ENCODE measurements at places on chromosomes 5 and 9. TPM values are rescaled to one million over a fixed set of nuclear protein-coding genes. Genes with fewer than 3 reads are reported as not detected.

DNA sequence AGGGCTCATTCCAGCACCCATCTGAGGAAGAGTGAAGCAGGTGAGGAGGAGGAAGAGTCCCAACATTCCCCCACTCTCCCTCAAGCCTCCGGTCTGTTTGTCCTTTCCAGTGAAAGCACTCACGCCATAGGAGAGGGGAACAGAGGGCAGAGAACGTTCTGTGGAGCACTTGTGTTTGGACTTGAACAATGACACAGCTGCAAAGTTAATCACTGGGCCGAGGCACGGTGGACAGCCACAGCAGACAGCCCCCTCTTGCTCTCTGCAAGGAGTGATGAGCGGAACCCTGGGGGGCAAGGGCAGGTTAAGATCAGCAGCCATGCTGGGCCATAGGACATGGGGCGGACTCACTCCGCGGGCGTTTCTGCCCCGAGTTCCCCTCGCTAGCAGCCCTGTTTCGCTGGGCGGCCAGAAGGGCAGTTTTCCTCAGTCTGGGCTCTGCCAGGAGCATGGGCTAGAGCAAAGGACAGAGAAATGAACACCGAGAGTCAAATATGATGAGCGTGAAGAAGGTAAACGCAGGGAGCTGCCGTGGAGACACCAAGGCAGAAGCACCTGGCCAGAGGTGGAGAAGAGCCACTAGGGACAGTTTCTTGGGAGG is 185.7 kb downstream of the GAPVD1 start:
- no peaks in the 10 kb centered on the region for H3K27me3 ChIP-seq
- no peaks in the 10 kb centered on the region for H3K36me3 ChIP-seq
- no peak for DNase-seq
- H3K27ac ChIP-seq, result no peak overlapping the region
- no peaks in the 10 kb centered on the region for H3K4me1 ChIP-seq

The UIMC1 gene
- total RNA-seq, result 43.3 TPM

- no peak overlapping the region for H3K4me3 ChIP-seq
- no peaks in the 10 kb centered on the region for H3K4me1 ChIP-seq
- no peak for DNase-seq
- no peaks in the 10 kb centered on the region for H3K36me3 ChIP-seq
- H3K27me3 ChIP-seq, result no peaks in the 10 kb centered on the region
- no peak overlapping the region for H3K27ac ChIP-seq
These were observed 167.0 kb downstream of the TTC39B start for GRCh38 chr9:15140051-15140450.

DNA sequence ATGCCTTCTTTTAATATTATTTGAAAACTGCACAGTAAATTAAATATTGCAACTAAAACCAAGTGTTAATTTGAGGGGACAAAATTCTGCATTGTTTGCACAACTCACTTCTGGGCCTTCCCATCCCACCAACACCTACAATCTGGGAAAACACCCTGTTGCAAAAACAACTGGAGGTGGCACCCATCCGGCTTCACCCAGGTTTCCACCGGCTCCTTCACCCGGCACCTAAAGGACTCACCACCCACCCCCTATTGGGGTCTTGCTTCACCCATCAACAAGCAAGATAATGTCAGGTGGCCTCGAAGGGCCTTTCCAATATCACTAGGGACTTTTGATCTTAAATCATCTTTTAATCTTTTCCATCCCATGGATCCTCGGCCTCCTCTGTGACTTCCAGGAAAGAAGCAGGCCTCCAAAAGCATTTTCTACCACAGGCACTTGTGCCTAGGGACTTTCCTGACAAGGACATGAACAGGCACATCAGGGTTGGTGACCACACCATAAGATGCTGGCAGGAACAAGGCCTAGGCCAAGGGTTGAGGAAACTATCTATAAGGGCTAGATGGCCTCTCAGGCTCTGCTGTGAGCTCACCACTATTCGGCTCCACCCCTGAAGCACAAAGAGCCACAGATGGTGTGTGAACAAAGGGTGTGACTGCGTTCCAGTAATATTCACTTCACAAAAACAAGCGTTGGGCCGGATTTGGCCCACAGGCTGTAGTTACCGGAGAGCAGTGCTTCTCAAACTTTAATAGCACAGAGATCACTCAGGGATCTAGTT is 205.1 kb downstream of the AUH start:
- H3K36me3 ChIP-seq, result no peaks in the 10 kb centered on the region
- H3K27ac ChIP-seq, result no peak overlapping the region
- no peak overlapping the region for H3K4me3 ChIP-seq
- no peaks in the 10 kb centered on the region for H3K4me1 ChIP-seq
- DNase-seq, result no peak

The TAF1L gene
- not detected for total RNA-seq

DNA sequence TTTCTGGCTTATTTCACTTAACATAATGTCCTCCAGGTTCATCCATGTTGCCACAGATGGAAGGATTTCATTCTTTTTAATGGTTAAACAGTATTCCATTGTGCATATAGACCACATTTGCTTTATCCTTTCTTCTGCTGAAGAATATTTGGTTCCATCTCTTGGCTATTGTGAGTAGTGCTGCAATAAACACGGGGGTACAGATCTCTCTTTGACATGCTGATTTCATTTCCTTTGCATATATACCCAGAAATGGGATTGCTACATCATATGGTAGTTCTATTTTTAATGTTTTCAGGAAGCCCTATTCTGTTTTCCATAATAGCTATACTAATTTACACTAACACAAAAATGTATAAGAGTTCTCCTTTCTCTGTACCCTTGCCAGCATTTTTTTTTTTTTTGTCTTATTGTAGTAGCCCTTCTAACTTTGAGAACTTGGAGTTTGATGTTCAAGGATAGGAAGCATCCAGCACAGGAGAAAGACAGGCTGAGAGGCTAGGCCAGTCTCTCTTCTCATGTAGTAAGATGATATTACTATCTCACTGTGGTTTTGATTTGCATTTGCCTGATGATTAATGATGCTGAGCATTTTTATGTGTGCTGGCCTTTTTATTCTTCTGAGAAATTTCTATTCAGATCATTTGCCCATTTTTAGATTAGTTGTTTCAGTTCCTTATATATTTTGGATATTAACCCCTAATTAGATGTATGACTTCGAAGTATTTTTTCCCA is 592.2 kb upstream of the ZNF608 start:
- H3K36me3 ChIP-seq, result no peaks in the 10 kb centered on the region
- no peaks in the 10 kb centered on the region for H3K4me1 ChIP-seq
- DNase-seq, result no peak
- H3K27me3 ChIP-seq, result no peaks in the 10 kb centered on the region
- no peak overlapping the region for H3K27ac ChIP-seq

The ZNF346 gene
- 19.4 TPM for total RNA-seq

The DNAJA1 gene
- total RNA-seq, result 73.2 TPM

DNA sequence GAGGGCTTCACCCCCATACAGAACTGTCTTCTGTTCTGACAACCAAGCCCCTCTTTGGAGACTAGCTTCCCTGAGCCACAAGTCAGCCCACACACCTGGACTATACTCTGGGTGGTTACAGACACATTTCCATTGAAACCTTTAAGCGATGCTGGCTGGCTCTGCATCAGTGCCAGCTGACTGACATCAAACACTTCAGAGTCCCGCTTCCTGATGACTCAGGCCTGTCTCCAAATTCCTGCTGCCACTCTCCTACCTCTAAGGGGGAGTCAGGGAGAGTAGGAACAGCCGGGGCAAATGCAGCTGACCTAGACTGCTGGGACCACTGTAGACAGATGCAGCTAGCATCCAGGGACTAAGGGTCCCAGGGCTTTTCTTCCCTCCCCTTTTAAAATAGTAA is 59.4 kb downstream of the SIL1 start:
- H3K4me1 ChIP-seq, result peaks cover 34% of the 10 kb centered on the region
- H3K27ac ChIP-seq, result no peak overlapping the region
- H3K4me3 ChIP-seq, result no peak overlapping the region
- DNase-seq, result no peak
- no peaks in the 10 kb centered on the region for H3K36me3 ChIP-seq

The TRIM14 gene
- 16.8 TPM for total RNA-seq

The RGS7BP gene
- total RNA-seq, result 0.42 TPM

DNA sequence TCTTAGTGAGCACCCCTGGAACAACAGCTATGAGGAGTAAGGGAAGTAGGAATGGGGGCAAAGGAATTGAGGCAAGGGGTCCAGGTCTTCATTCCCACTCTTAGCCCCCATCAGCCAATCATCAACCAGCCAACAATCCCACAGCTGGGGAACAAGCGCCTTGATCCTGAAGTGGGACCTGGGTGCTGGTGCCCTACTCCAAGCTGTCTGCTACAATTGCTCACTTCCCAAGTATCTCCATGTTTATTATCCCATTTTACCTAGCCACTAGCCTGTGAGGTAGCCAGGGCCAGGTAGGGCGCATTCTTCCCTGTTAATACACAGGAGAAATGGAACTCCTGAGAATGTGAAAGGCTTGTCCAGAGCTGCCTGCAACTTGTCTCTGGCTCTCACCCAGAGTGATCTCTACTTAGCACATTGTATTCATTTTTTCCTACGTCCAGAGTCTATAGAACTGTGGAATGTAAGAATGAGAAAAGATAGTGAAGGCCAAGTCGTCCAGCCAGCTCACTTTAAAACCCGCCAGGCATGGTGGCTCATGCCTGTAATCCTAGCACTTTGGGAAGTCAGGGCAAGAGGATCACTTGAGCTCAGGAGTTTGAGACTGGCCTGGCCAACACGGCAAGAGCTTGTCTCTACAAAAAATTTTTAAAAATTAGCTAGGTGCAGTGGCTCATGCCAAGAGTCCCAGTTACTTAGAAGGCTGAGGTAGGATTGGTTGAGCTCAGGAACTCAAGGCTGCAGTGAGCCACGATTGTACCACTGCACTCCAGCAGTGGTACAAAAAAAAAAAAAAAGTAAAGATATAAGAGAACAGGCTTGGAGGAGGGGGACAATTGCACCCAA is 6.2 kb upstream of the DNAJC18 start:
- DNase-seq, result no peak
- H3K27me3 ChIP-seq, result no peaks in the 10 kb centered on the region
- H3K4me1 ChIP-seq, result no peaks in the 10 kb centered on the region
- H3K27ac ChIP-seq, result no peak overlapping the region
- no peak overlapping the region for H3K4me3 ChIP-seq
- H3K36me3 ChIP-seq, result no peaks in the 10 kb centered on the region

DNA sequence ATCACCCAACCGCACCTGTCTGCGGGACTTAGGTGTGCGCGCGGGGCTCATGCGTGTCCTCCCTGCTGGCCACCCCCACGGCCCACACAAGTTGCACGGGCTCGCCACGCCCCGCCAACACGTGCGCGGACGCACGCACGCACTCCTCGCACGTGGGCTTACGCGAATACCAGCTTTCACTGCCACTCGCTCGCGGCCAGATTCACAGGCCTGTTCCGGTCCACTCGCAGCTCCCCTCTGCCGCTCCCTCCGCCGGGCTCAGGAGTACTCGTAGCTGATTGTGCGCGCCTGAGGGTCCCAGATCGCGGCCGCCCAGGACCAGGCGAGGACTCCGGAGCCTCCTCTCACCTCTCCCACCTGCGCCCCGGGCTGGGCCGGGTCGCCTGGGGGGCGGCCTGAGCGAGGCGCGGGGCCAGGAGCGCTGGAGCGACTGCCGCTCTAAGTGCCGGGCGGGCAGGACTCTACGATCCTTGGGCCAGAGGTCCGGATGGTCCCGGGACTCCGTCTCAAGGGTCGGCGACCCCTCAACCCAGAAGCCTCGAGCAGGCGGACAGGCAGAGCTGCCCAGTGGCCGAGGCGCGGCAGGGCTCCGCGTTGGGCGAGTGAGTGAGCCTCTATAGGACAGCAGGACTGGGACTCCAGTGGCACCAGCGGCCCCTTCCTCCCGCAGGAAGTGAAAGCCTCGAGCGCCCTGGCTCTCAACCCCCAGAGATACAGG is 3.4 kb downstream of the PCDHGC5 start:
- no peak for DNase-seq
- H3K27ac ChIP-seq, result no peak overlapping the region

DNA sequence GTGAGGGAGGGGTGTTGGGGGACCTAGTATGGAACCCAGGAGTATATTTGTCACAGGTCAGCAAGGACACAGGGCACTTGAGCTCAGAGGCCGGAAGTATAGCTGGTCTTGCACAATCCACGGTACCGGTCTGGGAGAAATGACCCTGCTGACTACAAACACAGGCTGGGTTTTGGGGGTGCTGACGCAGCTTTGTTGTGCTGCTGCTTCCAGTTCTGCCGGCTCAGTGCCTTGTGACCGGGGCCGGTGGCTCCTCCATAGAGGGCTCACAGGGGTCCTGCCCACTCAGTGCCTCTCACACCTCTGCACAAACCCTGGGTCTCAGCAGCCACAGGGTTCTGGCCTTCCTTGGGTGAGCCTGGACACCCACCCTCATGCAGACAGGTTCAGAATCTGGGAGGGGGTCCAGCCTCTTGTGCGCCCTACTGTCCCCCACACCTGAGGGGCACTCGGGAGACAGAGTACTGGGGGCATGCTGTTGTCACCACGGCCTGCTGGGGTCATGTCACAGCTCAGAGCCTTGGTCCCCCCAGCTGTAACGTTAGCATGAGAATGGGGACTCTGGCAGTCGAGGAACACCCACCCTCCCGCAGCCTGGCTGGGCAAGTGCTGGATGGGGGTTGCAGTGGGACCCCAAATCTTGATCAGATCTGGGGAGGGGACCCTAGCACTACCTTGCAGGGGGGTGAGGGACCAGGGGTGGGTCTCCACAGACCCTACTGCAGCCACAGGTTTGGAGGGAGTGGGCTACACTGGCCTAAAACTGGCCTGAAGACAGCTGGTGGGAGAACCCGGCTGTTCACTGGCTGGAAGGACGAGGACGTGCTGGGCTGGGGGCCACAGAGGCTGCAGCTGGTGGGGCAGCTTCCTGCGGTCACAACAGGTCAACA is 17.7 kb downstream of the NINJ1 start:
- peaks cover 44% of the 10 kb centered on the region for H3K36me3 ChIP-seq
- DNase-seq, result no peak
- H3K27ac ChIP-seq, result peak overlapping the region; percentile 55
- H3K27me3 ChIP-seq, result no peaks in the 10 kb centered on the region
- H3K4me1 ChIP-seq, result no peaks in the 10 kb centered on the region
- no peak overlapping the region for H3K4me3 ChIP-seq

GRCh38 chr9:75894566-75894965 is 4.1 kb downstream of the PCSK5 start:
- H3K4me1 ChIP-seq, result peaks cover 16% of the 10 kb centered on the region
- no peak overlapping the region for H3K27ac ChIP-seq
- H3K4me3 ChIP-seq, result no peak overlapping the region
- no peaks in the 10 kb centered on the region for H3K36me3 ChIP-seq
- H3K27me3 ChIP-seq, result no peaks in the 10 kb centered on the region
- no peak for DNase-seq

The UTP15 gene
- total RNA-seq, result 30.6 TPM

The FAM78A gene
- total RNA-seq, result 4.8 TPM

Measured in tibial nerve (tissue), 4 donors.